Stimulated activated CD8-positive, alpha-beta memory T cell treated with anti-CD3 and anti-CD28 coated beads, Interleukin-2, amount 100 ng/mL, for 48 hours (primary cell): ENCODE measurements at places on chromosomes 5 and 9.

- no peak for DNase-seq
Observed at GRCh38 chr9:120776788-120777187, 16.4 kb downstream of the FBXW2 start.

DNA sequence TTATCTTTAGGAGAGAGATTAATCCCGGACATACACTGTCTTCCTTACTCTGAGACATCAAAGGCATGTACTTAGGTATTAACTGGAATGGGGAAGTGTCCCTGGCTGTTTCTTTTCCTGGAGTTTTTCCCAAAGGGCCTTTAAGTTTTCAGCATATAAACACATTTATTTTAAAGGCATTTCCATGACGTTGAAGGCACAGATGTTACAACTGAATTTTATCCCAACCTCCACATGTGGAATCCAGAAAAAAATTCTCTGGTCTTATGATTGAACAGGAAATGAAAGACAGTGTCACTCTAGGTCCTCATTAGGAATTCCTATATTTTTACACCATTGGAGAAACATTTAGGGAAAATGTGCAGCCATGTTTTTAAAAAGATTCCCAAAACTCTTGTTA, 41.6 kb upstream of the SHOC1 start:
- no peak for DNase-seq

DNA sequence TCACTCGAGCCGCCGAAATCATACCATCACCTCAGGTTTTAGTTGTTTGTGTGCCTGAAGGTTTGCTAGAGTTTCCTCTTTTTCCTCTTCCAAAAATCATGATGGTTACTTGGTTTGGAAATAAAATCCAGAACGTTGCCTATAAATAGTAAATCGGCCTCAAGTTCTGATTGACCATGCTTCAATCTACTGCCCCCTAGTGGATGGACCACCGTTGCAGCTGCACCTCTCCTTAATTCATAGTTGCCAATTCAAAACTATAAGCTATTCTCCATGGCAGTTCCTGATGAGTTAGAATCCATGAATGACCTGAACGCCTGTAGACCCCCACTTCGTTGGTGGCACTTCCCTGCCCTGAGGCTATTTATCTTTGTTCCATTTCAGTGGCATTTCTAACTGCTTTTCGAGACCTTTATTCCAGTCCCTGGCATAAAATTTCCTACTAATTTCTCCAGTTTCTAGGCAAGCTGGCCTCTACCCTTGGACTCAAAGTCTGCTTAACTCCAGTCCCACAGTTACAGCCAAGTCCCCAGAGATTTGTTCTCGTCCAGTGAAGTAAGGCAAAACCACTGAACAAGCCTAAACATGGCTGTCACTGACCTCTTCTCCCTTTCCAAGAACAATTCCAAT, 422.6 kb downstream of the EFNA5 start:
- DNase-seq: peak; percentile 23

DNA sequence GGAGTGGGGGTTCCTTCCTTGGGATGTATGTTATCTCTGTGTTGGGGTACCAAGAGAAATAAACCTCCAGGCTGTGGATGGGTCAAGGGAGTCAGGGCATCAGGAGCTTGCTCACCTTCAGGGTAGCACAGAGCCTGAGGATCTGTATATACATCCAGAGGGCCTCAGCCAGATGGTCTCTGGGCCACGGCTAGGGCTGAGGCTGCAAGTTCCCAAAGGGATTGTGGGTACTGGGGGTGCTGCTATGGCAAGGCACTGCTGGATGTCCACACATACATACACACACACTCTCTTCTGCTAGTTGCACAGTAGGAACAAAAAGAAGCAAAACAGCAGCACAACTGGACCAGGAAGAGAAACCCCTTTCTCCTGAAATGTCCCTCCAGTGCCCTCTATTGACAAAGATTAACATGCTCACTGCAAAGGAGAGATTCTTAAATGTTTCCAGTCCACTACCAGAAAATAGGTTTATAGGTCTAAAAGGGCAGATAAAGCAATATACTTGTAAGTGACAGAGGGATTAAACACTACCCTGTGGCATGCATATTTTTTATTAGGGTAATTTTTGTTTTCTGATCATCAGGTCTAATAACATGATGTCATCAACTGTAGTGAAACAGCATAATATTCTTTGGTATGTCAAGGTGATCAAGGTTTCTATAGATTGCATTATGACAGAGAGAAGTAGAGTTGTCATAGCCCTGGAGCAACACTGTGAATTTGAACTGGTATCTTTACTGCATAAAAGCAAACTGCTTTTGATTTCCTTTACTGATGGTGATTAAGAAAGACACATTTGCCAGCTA, 56.3 kb upstream of the KCNN2 start:
- no peak for DNase-seq

- no peak for DNase-seq
Observed at GRCh38 chr9:16718952-16719351, 151.5 kb downstream of the BNC2 start.

DNA sequence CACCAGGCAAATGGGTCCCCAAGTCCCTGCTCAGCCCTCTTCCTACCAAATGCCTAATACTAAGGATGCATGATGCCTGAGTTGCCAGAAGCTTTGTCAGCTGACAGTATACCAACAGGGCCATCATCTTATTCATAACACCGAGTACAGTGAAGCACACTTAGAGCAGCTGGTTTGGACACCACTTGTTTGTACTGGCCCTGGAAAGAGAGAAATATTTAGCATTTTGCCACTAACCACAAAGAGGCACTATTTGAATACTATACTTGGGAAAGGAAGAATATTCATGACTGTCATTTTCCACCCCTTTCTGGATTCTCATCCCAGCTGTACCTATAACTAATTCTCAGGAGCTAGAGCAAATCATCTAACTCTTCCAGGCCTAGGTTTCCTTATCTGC, 364.4 kb upstream of the KIF2A start:
- no peak for DNase-seq

GRCh38 chr9:83238871-83239640, 176.1 kb upstream of the RASEF start:
- no peak for DNase-seq

GRCh38 chr9:132384376-132384775, 22.3 kb downstream of the TTF1 start:
- DNase-seq: no peak

GRCh38 chr9:108078811-108079210, 589.2 kb upstream of the KLF4 start:
- DNase-seq: no peak

DNA sequence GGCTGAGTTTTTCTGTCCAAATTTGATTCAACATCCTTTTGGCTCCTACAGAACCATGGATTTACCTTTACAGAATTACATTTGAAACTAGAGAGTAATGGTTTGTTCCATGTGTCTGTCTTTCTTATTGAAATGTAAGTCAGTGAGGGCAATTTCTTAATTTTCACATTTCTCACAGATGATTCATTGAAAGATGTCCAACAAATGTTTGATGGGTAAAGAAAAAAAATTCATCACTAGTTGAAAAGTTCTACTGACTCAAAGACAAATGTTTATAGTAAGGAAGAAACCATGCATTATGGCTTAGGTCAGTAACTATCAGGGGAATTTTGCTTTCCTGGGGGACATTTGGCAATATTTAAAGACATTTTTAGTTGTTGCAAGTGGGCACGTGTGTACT, 131.6 kb upstream of the TRPM3 start:
- DNase-seq: no peak

GRCh38 chr5:136686192-136686872, 321.0 kb upstream of the TRPC7 start:
- no peak for DNase-seq

DNA sequence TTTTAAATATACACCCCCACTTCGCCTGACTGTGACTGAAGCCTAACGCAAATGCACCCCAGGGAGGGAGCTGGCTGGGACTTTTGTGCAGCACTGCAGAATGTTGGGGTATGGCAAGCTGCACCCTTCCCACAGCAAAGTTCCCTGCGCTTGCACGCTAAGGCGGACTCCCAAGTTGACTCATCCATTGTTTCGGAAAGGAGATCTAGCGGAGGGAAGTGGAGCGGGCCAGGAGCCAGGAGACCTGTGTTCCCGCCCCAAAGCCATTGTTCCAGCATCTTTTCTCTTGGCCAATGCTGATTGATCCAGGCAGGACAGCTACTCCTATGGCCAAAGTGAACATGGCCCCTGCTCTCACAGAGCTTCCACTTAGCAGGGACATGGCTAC, 202.9 kb downstream of the AOPEP start:
- no peak for DNase-seq

DNA sequence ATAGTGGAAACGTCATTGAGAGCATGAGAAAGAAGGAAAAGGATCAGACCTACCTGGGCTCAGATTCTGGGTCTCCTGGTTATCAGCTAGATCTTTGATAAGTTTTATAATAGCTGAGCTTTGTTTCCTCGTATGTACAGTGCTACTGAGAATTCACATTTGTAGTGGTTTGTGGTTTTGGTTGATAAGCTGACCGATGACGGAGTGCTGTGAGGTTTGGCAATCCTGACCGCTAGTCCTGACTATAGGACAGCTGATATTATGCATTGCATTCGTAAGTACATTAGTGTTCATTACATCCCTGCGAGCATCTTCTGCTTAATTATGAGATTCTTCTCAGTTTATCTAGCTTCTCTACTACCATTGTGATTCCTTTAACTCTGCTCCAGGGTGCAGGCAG, 190.7 kb upstream of the SLC27A6 start:
- DNase-seq: no peak

GRCh38 chr5:57745700-57746651, 263.4 kb upstream of the ACTBL2 start:
- no peak for DNase-seq

- no peak for DNase-seq
Observed at GRCh38 chr9:33166231-33167083, 679 bp downstream of the B4GALT1 start.

DNA sequence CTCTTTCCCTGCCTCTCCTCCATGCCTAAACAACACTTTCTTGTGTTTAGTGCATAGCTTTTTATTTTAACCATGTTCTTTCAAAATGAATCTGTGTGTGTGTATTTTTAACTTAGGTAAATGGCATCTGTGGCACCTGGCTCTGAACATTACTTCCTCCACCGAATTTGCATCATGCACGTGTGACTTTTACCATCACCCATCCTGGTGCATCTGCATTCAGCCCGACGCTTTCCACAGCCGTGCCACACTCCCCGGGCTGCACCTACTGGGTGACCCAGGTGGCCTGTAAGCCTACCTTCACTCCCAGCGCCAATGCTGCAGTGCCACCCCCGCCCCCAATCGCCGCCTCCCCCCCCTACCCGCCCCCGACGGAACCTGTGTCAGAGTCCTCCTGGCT, 12.7 kb upstream of the FCN1 start:
- DNase-seq: no peak

DNA sequence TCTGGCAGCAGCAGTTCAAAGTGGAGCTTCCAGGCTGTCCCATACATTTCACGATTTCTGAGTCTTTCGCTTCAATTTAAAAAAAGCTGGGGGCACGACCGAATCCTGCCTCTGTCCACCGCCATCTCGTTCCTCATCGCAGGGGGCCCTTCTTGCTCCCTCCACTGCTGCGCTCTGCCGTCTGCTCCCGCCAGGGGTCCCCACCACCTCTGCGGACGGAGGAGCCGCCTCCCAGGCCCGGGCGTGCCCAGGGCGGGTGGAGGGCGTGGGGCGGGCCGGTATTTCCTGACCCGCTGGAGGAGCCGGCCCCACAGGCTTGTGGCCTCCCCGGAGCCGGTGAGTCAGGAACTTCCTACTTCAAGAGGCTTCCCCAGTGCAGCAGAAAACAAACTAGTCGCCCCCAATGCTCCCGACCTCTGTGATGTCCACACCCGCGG, 50.4 kb downstream of the USP20 start:
- DNase-seq: peak; percentile 93

GRCh38 chr9:113526841-113527240, 63.3 kb downstream of the RGS3 start:
- no peak for DNase-seq

- no peak for DNase-seq
Observed at GRCh38 chr5:31364881-31365636, 166.8 kb downstream of the DROSHA start.

- peak; percentile 38 for DNase-seq
Observed at GRCh38 chr9:33748633-33749304, 46.6 kb upstream of the PRSS3 start.
